Spleen (tissue), 13 donors: ENCODE measurements at places on chromosomes 12 and 14. TPM values are rescaled to one million over a fixed set of nuclear protein-coding genes. Genes with fewer than 3 reads are reported as not detected.

GRCh38 chr14:39368261-39368959, 63.8 kb downstream of the FBXO33 start:
- DNase-seq, result no peak
- no peaks in the 10 kb centered on the region for H3K36me3 ChIP-seq
- H3K27ac ChIP-seq, result no peak overlapping the region

The ITPR2 gene
- 105 TPM for total RNA-seq

The TMEM52B gene
- total RNA-seq, result not detected

DNA sequence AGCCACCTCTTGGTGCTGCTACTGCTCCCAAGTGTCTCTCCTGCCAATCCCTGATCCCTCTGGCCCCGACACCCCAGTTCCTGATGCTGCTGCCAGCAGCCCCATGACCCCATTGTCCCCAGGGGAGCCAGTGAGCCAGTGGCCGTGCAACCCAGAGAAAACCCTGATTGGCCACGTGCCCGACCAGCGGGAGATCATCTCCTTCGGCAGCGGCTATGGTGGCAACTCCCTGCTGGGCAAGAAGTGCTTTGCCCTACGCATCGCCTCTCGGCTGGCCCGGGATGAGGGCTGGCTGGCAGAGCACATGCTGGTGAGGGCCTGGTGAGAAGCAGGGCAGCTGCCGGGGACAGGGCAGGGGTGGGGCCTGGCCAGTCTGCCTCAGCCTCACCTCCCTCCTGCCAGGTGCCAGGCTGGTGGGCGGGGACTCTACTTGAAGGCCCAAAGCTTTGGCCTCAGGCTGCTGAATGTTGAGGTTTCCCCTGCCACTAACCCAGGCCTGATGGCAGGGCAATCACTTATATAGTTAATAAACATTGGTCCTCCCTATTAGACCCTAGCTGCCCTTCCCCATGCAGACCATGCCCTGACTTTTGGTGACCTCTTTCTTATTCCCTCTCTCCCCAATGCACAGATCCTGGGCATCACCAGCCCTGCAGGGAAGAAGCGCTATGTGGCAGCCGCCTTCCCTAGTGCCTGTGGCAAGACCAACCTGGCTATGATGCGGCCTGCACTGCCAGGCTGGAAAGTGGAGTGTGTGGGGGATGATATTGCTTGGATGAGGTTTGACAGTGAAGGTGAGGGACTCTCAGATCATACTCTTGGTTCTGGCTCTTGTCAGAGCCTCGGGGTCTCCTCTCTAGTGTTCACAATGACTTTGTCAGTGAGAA, 5.1 kb downstream of the PCK2 start:
- no peak overlapping the region for H3K4me3 ChIP-seq
- no peak overlapping the region for H3K27ac ChIP-seq
- no peaks in the 10 kb centered on the region for H3K27me3 ChIP-seq
- peaks cover 16% of the 10 kb centered on the region for H3K4me1 ChIP-seq

- no peak overlapping the region for H3K4me3 ChIP-seq
- H3K27ac ChIP-seq, result no peak overlapping the region
- no peaks in the 10 kb centered on the region for H3K4me1 ChIP-seq
- no peaks in the 10 kb centered on the region for H3K27me3 ChIP-seq
- no peak for DNase-seq
Observed at GRCh38 chr14:87873741-87874140, 119.2 kb downstream of the GALC start.

DNA sequence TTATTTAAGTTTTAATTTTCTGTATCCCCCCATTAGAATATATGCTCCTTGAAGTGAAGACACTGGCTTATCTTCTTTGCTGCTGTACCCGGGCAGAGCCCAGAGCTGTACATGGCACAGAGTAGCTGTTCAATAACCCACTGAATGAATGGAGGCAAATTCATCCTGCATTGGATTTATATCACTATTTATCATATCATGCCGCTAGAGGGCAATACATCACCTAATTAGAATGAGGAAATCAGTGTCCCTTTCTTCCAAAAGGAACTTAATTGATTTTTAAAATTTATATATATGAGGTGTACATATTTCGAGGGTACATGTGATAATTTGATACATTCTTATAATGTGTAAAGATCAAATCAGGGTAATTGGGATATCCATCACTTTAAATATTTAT, 89.2 kb upstream of the TMEM260 start:
- H3K27ac ChIP-seq, result no peak overlapping the region
- no peaks in the 10 kb centered on the region for H3K27me3 ChIP-seq
- no peak overlapping the region for H3K4me3 ChIP-seq
- H3K4me1 ChIP-seq, result peaks cover 4% of the 10 kb centered on the region

DNA sequence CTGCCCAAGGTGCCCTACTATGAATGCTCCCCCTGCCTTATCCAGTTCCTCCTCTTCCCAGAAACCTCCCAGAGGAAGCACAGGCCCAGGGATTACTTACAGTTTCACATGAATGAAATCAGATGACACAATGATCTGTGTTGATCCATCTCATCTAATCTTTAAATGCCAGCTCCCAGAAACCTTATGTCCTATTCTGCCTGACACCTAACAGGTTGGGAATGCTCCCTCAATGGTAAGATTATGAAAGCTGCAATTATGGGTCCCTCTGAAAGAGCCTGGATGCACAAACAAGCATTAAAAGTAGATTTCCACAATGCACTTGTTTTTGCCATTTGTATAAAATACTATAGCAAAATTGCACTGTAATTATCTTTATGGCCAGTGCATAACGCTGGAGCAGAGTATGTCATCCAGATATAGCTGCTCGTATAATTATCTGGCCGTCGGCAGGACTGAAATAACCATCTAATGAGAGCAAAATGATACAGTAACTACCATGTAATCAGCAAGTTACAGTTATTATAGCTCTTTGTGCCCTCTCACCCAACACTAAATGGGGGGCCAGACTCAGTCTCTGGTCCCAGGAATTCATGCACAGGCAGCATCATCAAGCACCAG, 4.4 kb upstream of the ZBTB39 start:
- peaks cover 13% of the 10 kb centered on the region for H3K4me1 ChIP-seq
- no peak overlapping the region for H3K4me3 ChIP-seq
- H3K27me3 ChIP-seq, result no peaks in the 10 kb centered on the region
- DNase-seq, result no peak

The LGALS3 gene
- total RNA-seq, result 48.8 TPM
